ENCODE measurements at places on chromosomes 7 and 10.

DNA sequence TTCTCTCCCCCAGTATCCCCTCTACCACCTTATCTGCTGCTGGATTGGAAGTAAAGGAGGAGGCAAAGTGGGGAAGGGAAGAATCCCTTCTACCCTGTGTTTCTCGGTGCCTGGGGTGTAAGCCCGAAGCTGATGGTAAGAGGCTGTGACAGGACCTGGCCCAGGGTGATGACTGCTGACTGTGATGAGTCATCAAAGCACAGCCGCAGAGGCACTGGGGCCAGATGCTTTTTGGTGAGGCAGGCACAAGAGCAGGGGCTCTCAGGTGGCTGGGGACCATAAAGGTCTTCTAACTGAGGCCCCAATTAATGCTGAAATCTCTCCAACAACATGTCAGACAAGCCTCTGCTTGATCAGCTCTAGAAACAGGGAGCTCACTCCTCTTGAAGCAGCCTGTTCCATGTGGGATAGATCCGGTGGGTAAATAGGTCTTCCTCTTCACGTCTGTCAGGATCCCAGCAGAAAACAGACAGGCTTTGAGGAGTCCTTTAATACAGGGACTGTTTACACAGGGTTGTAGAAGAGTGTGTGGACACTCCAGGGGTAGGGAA lies 86.1 kb upstream of the PCBD1 start:
- no peak for DNase-seq

- no peak for DNase-seq
Observed at GRCh38 chr10:5512881-5513612, 11.7 kb upstream of the CALML3 start.

DNA sequence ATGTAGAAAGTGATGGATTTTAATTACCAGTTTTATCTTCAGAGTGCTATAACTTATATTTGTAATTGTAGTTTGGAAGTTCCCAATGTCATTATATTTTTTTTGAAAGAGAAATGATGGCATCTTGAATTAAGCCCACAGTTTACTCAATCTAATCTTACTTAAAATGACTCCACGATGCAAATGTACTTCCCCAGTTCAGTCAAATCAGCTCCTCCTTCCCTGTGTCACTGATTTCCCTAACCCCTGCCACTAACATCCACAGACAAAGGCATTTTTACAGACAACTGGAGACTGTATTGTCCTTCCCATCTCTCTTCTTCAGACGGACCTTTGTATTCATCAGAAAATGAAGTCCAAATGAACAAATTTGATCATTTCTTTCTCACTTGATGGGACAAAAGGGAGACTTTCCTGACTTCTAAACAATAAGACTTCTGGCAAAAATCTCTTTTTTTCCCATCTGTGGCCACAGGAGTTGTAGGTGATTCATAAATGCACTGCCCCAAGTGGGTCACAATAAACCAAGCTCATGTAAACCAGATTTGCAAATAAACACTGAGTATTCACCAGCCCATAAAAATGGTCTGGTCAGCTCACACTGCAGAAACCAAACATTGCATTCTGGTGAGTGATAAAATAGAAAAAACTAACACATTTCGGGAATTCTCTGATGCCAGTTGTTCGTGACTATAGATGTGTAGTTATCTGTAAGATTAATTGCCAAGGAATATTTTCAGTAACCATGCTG lies 162.9 kb downstream of the FANK1 start:
- no peak for DNase-seq

GRCh38 chr7:91126762-91127161 lies 137.5 kb upstream of the FZD1 start:
- no peak for DNase-seq

DNA sequence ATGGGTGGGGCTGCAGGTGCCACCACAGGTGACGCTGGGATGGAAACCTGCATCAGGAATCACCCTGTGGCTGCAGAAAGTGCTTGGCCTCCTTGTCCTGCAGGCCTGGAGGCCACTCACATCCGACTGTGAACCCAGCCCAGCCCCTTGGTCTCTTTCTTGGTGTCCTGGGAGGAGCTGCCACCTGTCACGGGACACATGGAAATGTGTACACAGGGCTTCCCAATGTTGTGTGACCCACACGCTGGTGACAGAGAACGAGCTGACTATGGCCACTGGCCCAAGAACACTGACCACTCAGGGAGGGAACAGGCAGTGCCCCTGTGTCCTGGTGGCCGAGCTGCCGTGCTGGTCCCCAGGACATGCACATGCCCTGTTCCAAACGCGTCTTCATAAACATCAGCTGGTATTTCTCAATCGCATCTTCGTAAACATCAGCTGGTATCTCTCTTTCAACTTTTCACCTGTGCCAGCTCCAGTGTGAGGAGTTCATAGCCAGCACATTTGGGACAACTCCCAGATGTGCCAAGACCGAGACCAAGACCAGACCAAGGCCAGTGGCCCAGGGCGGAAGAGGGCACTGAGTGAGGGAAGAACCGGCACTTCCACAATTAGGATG lies 57.9 kb upstream of the INPP5A start:
- no peak for DNase-seq

GRCh38 chr7:158406364-158406763 lies 181.3 kb downstream of the PTPRN2 start:
- no peak for DNase-seq

- no peak for DNase-seq
Observed at GRCh38 chr7:22992874-22993840, 20.8 kb downstream of the HYCC1 start.

All from lower leg skin (tissue), 4 donors.